Activated T-helper 1 cell treated with anti-CD3 and anti-CD28 coated beads, Interleukin-2, amount 50 U/mL, for 16 hours (primary cell): ENCODE measurements at places on chromosomes 13 and 19.

DNA sequence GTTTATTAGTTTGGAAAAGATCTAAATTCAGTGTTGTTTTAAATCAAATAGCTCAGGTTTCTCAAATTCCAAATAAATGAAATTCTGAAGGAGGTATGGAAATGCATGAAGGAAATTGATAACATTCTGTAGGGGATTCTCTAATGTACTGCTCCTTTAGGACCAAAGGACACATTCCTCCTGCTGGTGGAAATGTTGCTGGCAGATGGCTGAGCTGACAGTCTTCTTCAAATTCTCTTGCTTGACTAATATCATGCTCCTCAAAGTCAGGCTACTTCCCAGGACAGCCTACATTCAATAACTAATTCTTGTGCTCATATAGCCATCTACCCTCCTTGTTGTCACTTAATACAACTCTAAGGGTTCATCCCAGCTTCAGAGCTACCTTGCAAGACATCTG is 1118.5 kb downstream of the PCDH9 start:
- no peak for DNase-seq

GRCh38 chr13:46343279-46343994 is 43.6 kb downstream of the RUBCNL start:
- DNase-seq, result no peak

GRCh38 chr19:7676854-7677253 is at the start of gene MCEMP1:
Gene MCEMP1, plus strand, starts transcription at chr19:7677090. Its CDS starts 31 bp downstream, at chr19:7677121.
- no peak for DNase-seq

- no peak for DNase-seq
Observed at GRCh38 chr19:42252365-42253244, 2.3 kb downstream of the ERF start.
